Inflammatory macrophage treated with lipopolysaccharide for 4 hours (primary cell): ENCODE measurements at places on chromosomes 11 and 22.

GRCh38 chr22:27226666-27227065, 569.3 kb downstream of the MIAT start:
- DNase-seq = no peak

GRCh38 chr11:66734215-66734614, 5.2 kb upstream of the SPTBN2 start:
- DNase-seq = no peak

DNA sequence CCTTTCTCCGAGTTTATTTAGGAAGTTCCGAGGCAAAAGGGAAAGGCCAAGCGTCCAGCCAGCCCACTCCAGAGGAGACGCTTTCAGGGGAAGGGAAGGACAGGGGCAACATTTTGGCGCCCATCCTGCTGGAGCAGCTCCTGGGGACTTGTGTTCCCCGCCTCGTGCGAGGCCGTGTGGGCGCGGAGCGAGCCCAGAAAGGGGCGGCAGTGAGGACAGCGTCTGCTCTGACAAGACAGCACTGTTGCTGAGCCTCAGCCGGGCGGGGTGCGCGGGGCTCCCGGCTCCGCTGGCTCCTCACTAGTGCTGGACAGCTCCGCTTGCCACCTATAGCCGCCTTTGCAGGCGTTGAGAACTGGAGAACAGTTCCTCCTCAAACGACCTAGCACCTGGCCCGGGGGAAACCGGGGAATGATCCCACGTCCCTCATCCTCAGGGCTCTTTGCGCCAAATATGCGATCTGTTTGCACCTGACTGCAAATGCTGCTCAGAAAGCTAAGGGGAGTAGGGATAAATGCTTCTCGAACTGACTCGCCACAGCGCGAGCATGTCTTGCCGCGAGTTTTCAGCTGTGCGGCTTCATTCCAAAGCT, 722 bp upstream of the GUCY1A2 start:
- no peak for DNase-seq

- no peak for DNase-seq
These were observed 988.1 kb downstream of the NTM start for GRCh38 chr11:132358573-132358953.

DNA sequence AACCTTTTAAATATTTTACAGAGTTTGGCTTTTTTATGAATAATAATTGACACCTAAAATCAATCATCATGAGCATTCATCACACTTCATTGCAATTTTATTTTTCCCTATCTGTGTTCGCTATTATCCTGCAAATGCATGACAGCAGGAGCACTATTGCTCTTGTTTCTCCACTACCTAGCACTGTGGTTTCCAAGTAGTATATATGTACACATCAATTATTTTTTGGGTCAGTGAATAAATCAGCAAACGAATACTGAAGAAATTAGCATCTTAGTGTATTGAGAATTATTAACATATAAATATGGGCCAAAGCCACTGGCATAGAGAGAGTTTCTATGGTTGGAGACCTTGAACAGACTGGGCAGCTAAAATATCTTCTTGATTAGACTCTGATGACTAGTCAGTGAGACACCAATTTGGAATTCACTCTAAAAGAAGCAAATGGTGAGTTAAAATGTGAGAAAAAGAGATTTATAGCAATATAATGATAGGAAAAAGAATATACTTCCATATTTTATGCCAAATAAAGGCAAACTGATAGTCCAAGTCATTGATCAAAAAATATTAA, 731.1 kb upstream of the LUZP2 start:
- DNase-seq = no peak

GRCh38 chr11:118398791-118399559, 2.4 kb upstream of the ATP5MG start:
- peak; percentile 57 for DNase-seq

DNA sequence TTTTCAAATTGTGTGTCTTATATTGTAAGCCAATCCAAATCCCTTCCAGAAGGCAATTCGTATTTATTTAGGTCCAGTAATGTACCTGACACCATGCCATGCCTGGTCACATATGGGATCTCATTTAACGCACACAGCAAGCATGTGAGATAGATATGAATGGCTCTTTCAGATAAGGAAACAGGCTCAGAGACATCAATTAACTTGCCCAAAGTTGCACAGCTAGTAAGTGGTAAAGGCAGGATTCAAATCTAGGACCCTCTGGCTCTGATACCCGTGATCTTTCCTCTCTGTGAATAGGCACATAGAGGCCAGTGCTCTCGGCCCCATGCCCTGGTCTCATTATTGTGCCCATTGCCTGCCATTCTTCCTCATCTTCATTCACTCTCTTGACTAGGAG, 34.3 kb downstream of the KCNJ4 start:
- DNase-seq = no peak

DNA sequence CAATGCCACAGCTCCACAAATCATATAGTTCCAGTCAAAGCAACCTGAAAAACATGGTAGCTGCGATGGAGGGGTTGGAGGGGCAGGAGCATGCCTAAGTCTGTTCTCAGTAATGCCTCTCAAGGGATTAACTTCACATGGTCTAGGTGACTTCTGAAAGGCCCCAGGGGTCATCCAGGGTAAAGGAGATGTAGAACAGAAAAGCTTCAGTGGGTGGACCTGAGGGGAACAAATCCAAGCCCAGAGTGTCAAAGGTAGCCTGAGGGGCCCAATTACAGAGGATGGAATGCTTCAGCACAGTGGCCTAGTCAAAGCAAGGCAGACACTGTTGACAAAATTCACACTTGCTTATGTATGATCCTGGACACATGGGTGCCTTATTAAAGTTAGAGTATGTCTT, 23.3 kb downstream of the OR4D9 start:
- DNase-seq = no peak

GRCh38 chr22:46072981-46073682, 77.2 kb upstream of the PPARA start:
- DNase-seq = no peak

GRCh38 chr22:32661737-32662586, 139.5 kb upstream of the TIMP3 start:
- no peak for DNase-seq

DNA sequence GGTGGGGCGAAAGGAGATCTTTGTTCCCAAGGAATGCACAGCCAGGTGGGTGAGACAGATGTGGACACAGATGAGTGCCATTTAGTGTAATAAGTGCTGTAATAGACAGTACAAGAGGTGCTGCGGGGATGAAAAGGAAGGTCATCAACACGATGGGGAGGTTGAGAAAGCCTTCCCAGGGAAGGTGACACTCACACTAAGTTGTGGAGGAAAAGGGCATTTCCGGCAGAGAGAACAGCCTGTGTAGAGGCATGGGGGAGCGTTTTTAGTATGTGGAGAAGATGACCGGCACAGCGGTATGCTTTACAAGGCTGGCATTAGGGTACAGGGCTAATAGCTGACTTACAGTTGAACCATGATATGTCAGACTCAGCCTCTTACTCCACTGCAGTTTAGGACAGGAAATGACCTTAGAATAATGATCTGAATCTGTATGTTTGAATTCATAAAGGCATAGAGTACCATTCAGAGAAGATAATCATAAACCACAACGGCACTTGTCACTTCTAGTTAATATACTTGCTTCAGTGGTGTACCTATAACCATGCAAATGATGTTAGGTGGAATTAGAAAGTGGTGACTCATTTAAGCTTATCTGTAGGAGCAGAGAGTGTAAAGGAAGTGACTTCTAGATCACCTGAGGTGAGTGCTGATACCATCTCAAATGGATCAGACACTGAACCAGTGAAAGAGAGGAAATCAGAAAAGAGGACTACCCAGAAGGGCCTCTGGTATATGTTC, 60.6 kb downstream of the FAM83F start:
- no peak for DNase-seq

GRCh38 chr11:113994077-113994954, 19.4 kb downstream of the HTR3A start:
- DNase-seq = peak; percentile 5

- peak; percentile 70 for DNase-seq
These were observed 14.3 kb downstream of the ATP5MG start for GRCh38 chr11:118415739-118416068.

DNA sequence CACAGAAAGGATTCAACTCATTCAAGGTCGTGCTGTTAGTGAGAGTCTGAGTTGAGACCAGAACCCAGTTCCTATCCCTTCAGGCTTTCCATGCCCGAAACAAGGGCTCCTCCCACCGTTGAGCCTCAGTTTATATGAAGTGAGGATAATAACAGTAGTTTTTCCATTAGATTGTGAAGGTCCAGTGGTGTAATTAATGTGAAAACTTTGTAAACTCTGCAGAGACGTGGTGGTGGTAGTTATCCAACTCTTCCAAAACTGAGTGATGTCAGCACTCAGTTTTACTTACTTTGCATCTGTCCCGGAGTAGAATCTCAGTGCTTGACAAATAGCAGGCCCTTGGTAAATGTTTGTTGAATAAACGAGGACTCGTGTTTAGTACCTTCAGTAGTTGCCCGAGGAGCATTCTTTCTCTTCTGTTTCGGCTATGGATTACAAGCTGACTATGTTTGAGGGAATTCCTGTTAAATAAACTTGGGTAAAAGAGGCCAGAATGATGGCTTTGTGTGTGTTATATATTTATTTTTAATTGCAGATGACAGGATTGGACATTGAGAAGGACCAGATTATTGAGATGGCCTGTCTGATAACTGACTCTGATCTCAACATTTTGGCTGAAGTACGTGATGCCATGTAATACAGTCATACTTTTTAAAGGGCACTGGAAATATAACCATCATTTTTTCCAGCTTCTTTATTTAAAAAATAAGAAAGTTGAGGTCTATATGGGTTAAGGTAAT, 1.0 kb downstream of the REXO2 start:
- DNase-seq = no peak

DNA sequence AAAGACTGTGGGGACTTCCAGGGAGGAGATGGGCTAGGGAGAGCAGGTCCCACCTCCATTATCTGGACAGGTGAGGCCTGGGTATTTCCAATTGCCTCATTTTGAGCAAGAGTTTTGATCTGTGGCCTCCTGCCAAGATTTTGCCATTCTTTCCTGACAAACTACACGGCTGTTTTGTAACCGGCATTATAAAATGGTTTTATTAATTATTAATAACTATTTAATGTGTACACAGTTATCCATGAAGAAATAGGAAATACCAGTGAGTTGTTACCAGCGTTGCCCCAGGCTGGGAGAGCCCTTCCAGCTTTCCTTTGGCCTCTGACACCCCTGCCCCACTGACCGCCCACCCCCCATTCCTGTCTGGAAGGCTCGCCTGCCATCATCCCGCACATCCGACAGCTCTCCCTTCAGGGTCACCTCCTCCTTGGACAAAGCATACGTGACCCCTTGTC, 14.9 kb upstream of the SEC14L3 start:
- no peak for DNase-seq

- no peak for DNase-seq
These were observed 24.5 kb upstream of the GGTLC2 start for GRCh38 chr22:22619765-22620414.

GRCh38 chr11:121553806-121554205, 101.0 kb upstream of the SORL1-AS1 start:
- no peak for DNase-seq

- DNase-seq = no peak
These were observed 113.6 kb upstream of the MTMR2 start for GRCh38 chr11:96037405-96037949.

DNA sequence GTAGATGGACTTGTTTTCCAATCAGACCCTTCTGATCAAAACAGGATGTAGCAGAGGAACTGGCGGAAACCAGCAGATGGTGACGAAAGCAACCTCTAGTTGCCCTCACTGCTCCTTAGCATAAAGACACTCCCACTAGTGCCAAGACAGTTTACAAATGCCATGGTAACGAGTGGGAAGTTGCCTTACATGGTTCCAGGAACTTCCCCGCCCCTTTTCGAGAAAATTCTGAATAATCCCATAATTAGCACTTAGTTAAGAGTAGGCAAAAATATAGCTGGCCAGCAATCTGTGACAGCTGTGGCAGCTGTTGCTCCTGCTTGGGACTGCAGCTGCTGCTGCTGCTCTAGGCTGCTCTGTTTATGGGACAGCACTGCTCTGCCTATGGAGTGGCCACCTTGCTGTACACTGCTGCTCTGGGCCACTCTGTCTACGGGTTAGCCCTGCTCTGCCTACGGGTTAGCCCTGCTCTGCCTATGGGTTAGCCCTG, 33.4 kb upstream of the SORL1 start:
- peak; percentile 93 for DNase-seq

DNA sequence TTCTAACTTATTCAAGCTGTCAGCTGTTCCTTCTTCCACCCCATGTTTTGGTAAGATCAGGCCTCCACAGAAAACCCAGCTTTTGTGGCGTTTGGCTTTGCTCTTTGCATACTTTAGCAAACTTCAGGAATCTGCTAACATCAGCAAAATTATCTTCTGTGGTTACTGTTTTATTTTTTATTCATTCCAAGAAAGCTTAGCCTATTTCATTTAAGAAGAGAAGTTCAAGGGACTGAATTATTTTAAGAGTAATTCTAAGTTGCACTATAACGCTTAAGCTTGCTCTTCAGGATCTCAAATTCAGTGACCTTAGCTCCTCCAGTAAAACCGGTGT, 1.1 kb downstream of the JHY start:
- no peak for DNase-seq

DNA sequence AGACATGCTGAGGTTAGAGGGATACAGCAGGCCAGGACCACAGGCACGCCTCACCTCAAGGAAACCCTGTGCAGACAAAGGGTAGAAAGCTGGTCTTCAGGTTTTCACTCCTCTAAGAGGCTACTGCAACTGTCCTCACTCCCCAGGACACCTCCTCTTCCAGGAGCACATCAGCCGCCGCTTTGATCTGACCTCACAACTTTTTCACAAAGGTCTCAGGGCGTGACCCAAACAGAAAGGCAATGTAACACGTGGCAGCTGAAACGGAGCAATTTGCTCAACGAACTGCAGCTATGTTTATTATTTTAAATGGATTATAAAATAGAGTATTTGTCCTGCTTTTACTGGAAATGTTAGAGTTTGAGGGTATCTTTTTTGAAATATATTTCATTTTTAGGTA, 46.1 kb downstream of the LARGE1 start:
- DNase-seq = no peak

GRCh38 chr22:40175611-40176244, 2.0 kb upstream of the TNRC6B start:
- no peak for DNase-seq

- no peak for DNase-seq
These were observed 114.1 kb downstream of the SERGEF start for GRCh38 chr11:17898782-17899181.

DNA sequence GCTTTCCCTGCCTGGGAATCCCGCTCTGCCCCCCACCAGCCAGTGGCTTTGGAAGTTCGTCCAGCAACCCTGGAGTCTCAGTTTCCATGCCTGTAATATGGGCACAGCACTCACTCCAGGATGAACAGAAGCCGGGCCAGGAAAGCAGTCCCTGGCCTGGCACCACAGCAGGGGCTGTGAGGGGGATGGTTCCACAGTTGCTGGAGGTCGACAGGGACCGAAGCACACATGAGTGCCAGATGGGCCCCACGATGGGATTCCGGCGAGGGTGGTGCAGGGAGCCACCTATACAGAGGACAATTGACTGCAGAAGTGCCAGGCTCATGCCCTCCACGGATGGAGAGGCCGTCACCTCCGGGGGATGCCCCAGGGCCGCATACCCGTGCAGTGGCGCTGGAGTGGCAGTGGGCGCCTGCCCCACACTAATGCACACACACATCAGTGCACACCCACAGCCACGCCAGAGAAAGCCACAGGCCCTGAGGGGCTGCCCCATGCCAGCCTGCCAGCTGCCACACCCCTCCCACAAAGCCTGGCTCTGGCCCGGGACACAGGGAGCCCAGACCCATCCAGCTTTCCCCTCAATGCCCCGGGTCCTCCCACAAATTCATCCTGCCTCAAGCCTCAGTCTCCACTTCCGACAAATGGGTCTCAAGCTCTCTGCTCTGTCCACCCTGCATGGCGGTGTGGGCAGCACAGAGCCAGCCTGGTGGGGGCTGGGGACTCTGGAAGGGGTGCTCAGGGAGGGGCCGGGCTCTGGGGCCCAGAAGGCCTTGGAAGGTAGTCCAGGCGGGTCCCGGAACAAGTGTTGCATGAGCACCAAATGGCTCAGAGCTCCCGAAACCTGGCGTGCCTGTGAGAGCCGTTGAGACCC, 9.7 kb downstream of the ASCL2 start:
- no peak for DNase-seq
